Stimulated activated CD4-positive, alpha-beta T cell treated with anti-CD3 and anti-CD28 coated beads, Interleukin-1b, Interleukin-23, amount 100 ng/mL, for 24 hours (primary cell): ENCODE measurements at places on chromosomes 4 and X.

- DNase-seq = no peak
These were observed 5.0 kb downstream of the NAF1 start for GRCh38 chr4:163161536-163162205.

DNA sequence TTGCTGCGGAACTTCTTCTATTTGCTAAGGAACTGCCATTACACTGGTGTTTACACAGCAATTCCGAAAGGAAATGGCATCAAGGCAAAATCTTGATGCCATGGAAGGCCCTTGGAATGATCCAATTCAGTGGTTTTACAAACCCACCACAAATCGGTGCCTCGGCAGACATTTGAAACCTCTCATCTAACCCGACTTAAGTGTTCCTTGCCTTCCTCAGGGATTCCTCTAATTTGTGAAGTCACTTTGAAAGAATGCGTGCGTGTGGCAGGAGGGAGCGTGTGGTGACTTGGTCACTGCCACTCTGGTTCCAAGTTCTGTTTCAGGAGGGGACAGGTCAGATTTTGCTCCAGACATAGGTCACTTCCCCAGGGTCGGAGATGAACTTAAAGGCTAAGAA lies 4.8 kb downstream of the NOP14 start:
- no peak for DNase-seq

- no peak for DNase-seq
These were observed 45.4 kb upstream of the TRPC5OS start for GRCh38 chrX:111830571-111830970.

- DNase-seq = no peak
These were observed 19.3 kb downstream of the CLTRN start for GRCh38 chrX:15645266-15645665.

GRCh38 chr4:12875640-12876243 lies 608.4 kb downstream of the RAB28 start:
- DNase-seq = no peak

DNA sequence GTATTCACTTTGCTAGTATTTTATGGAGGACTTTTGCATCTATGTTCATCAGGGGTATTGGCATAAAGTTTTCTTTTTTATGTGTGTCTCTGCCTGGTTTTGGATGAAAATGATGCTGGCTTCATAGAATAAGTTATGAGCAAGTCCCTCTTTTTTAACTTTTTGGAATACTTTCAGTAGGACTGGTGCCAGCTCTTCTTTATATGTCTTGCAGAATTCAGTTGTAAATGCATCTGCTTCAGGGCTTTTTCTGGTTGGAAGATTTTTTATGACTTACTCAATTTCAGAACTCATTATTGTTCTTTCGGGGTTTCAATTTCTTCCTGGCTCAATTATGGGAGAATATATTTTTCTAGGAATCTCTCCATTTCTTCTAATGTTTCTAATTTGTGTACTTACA lies 9.1 kb upstream of the CSN2 start:
- no peak for DNase-seq

- no peak for DNase-seq
These were observed 31.8 kb downstream of the CXCL1 start for GRCh38 chr4:73901031-73901430.

DNA sequence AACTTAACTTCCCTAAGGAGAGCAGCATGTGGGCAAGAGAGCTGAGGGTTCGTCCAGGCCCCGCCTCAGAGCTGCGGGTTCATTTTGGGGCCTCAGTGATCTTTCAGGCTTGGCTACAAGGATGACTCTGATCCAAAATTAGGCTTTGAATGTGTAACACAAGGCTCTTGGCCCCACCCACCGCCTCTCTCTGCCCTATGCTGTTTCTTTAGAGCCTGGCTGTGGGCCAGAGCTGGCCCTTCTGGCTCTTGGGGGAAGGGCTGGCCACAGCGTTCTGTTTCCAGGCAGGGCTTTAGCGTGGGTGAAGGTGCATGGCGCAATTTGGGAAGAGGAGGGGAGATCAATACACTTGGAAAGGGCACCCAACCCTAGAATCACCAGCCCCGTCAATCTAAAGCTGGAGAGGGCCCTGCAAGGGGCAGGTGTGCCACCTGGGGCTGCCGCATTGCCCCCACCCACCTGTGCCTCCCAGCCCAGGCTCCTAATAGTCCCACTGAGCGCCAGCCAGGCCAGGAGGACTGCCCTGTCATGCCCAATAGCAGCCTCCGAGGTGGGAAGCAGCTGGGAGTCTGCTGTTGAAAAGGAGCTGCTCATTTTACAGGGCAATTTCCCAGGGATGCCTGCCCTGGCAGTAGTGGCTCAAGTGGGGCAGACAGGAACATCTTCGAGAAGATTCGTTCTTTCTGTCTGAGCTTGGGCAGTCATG lies 84.5 kb upstream of the MAML3 start:
- no peak for DNase-seq

DNA sequence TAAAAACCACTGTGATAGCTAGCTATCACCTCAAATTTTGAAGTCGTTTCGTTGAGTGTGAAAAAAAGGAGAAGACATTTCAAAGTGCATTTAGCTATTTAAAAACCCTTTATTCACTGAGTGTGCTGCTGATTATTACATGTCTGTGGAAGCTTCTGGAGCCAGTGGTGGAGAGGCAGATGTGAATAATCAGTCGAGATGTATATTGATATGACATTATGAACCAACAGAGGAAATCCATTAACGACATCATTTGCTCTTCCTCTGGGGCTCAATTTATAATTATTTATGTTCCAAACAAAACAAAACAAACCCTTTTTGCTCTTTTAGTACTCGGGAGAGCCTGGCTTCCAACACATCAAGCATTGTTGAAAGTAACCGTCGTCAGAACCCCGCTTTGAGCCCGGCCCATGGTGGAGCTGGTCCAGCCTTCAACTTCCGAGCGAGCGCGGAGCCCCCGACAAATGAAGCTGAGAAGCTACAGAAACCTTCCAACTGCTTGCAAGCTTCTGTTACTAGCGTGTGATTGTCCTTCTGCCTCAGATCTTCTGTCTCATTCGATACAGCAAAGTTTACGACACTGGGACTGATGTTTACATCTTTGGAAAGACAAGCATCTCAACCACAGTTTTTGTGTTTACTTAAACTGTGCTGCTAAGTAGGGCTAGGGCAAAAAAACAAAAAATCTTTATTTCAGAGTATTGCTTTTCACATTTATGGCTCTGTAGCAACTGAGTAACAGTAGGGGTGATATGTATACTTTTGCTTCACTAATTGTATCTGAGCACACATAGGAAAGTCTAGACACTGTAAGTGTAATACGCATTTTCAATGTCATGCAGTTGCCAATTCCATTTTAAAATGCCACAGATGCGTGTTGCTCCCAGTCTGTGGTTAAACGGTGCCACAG lies 111.9 kb downstream of the STOX2 start:
- DNase-seq = no peak

GRCh38 chrX:144006811-144007210 lies 122.9 kb downstream of the UBE2NL start:
- DNase-seq = no peak

DNA sequence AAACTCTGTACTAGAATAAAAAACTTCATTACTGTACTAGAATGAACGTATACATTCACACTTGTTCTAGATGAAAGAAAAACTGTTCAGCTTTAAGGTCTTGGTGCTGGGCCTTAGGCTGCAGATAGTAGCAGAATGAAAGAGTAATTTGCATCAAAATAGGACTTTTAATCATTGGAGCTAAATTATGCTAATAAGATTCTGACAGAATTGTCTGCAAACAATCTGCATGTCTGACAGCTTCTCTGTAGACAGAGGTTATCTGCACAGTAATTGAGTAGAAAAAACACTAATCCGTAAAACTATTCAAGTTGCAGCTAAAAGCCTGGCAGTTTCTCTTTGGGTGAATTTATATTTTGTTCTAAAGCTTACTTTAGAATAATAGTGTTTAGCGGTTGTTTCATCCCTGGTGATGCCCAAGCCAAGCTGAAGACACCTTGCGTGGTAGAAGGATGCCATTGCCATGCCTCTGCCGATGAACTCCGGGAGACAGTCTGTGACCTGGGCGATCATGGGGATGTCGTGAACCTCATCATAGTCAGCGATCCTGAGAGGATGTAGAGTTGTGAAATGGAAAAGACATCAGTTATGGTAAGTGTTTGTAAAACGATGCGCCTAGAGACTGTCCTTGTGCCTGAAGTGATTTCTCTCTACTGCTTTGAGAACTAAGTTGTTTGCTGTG lies 25.3 kb downstream of the LRP2BP start:
- no peak for DNase-seq

GRCh38 chr4:149523039-149523438 lies 292.6 kb downstream of the IQCM start:
- no peak for DNase-seq

DNA sequence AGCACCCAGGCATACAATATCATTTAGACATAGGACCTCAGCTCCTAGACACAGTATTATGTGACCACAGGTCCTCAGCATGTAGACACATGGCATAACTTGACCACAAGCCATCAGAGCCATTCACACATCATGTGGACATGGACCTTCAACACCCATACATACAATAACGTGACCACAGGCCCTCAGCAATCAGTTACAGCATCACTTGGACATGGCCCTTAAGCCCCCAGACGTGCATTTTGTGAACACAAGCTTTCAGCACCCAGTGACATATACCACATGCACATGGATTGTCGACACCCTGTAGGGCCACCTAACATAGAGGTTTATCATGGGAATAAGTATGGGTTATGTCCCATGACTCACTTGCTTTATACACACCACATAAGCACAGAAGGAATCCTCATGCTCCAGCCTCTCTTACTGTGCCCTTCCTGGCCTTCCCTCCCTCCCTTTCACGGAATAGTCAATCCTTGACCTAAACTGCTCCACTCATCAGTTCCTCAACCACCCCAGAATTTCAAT lies 1.9 kb downstream of the TSPYL2 start:
- no peak for DNase-seq

DNA sequence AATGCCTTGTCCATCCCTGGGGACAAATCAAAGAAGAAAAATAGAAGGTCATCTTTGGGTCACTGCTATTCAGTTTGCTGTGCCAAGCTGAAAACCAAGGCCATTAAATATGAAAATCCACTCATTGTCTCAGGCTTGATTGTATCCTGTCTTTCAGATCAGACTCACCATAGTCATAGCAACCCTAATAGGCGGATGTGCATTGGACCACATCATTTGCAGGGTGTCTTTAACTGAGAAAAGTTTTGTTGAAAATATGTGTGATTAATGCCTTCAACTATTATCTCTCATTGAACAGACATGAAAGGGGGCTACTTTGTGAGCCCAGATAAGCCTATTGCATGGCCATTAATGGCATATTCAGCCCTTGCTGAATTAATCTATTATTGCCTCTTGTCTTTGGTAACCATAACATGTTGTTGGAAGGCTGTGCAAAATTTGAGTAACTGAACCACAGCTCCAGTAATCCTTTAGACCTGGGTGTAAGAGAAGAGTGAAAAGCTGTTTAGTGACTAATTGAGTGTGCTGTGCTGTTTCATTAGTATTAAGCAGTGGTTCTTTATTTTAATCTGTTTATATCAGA lies 453.6 kb upstream of the EPHA5 start:
- DNase-seq = no peak

GRCh38 chr4:66062044-66062443 lies 391.8 kb upstream of the EPHA5 start:
- DNase-seq = no peak

DNA sequence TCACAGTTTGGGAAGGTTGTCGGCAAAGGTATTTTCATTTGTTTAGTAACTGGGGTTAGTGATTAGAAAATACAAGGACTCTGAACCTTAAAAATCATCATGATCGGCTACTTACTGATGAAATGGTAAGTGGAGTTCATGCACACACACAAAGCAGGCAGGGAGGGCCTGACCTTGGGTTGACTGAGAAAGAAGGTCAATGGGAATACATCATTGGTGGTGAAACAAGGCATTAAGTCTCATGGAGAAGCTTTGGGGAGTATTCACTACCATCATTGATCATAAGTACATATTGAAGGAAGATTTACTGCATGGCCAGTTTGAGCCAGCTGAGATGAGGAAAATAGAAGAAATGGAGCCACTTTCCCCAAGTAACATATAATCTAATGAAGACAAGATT lies 74.4 kb downstream of the LUZP4 start:
- DNase-seq = no peak

DNA sequence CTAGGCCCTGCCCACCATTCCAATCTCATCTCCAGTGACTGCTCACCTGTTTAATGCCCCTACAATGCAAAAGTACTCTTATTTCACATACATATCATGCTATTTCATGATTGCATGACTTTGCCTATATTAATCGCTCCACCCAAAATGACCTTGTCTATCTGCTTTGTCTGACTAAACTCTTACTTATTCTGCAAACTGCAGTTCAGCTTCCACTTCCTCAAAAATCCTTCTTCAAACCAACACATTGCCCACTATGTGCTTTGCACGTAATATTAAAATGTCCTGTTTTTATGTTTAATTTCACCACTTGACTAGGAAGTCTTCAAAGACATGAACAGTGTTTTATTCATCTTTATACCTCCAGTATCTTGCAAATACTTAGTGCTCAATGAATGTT lies 229.6 kb downstream of the OPHN1 start:
- DNase-seq = no peak
